Right renal cortex interstitium (tissue), 3 donors: ENCODE measurements at places on chromosomes 13 and 19. TPM values are rescaled to one million over a fixed set of nuclear protein-coding genes. Genes with fewer than 3 reads are reported as not detected.

The AP1M2 gene
- polyA plus RNA-seq = 51.5 TPM

The KCNN4 gene
- polyA plus RNA-seq = 1.5 TPM

The ARGLU1 gene
- 309 TPM for polyA plus RNA-seq

The KANK3 gene
- 7.0 TPM for polyA plus RNA-seq

The LRRC8E gene
- polyA plus RNA-seq = 2.4 TPM

DNA sequence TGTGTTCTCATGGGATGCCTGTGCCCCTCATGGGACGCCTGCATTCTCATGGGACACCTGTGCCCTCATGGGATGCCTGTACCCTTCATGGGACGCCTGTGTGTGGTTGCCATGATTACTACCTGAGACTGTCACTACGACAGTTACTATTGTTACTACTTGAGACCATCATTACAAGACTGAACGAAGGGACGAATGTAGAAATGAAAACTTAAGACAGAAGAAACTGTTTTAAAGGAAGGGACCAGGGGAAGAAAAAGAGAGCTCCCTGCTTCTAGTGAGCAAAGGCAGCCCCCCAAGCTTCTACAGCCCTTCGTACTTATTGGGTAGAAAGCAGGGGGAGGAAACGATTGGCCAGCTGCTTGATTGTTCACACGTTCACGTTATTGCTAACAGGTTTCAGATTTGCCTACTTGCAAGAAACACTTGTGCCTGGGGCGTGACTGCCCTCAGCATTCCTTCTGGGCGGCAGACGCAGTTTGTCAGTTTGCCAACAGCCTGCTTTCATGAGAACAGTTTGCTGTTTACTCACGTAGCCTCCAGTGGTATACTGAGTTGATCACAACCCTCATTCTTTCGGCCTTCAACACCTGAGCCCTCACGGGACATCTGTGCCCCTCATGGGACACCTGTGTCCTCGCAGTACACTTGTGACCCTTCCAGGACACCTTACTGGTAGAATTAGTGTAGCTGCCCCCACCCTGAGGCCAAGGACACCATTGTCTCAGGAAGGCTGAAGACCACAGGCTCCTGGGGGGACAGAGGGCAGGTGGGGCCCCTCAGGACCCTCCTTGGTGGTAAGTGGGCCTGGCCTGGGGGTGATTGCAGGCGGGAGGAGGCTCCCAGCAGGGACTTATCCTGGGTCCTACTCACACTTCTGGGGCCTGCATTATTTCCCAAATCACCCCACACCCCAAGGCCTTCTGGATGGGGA, 2.5 kb upstream of the S1PR4 start:
- DNase-seq = no peak

DNA sequence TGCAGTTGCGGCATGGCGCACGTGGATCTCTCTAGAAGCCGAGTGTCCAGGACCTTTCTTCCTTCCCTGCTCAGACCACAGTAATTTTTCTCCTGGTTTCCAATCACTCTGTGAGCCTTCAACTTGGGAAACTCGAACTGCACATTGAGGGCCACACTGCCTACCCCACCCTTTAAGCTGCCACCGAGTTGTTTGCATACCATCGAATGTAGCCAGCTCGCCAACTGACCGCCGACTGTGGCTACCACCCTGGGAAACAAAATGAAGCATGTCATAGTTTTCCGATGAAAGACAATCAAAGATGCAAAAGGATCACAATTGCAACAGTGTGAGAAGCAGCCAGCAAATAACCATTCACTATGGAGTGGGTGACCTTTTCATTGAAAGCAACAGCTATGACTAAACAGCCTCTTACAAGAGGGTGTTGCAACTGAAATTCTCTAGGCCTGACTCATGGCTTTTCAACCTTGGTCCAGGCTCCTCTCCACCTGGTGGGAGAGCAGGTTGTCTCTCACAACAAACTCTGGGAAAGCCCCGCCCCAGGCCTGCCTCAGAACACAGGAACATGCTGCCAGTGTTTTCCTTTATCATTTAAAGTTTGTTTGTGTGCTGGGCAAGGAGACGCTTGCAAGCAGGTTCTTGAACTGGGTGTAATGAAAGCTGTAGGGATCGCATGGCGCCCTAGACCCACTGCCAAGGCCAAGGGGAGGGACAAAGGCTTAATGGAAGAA, 141.7 kb upstream of the SERP2 start:
- no peak for DNase-seq

DNA sequence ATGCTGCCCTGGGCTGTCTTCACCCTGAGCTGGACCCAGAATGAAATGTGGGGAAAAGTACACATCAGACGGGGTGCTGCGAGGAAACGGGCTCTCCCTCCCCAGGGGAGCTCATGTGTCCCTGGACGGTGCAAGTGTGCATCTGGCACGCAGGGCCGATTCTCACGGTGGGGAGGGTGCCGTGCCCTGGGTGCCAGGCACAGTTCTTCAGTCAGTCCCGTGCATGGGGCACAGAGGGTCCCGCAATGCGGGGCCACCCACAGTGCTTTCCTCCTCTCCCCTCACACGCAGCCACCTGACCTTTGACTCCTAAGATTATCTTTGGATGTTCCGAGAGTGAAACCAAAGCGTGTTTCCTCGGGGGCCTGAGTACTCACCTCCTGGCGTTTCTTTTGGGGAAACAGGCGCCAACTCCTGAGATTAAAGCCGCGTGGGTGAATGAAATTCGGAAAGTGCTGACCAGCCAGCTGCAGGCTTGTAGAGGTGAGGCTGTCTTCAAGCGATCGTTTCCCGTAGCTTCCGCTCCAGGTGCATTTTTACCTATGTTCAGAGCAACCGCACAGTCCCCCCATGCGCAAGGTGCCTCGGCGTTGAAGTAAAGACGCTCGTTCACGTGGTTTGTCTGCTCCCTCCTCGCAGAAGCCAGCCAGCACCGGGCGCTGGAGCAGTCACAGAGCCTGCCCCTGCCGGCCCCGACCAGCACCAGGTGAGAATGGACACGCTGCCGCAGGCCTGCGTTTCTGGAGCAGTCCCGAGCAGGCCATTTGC, 17.5 kb upstream of the F7 start:
- no peak for DNase-seq

DNA sequence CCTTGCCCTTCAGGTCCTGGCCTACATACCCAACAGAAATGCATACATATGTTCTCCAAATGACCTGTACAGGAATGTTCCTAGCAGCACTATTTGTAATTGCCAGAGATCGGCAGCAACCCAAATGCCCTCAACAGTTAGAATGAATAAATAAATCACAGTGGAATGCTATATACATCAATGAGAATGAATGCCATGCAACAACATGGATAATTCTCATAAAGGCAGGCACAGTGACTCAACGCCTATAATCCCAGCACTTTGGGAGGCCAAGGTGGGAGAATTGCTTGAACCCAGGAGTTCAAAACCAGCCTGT, 18.6 kb downstream of the TEX101 start:
- DNase-seq = no peak

DNA sequence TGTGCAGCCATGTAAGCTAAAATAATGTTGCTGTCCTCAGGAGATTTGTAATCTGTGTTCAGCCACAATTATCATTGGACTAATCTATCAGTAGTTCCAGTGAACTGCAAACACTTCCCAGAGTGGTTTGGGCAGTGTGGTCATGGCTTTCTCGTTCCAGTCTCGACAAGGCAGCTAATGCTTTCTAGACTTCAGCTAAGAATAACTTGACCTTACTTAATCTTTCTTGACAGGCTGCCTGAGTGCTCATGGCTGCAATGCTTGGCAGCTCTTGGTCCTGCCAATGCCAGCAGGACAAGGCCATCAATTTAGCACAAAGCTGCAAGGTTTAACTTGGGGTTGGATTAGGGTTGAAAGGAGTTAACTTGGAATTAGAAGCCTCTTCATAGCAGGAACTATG, 32.8 kb downstream of the ATP12A start:
- DNase-seq = no peak

DNA sequence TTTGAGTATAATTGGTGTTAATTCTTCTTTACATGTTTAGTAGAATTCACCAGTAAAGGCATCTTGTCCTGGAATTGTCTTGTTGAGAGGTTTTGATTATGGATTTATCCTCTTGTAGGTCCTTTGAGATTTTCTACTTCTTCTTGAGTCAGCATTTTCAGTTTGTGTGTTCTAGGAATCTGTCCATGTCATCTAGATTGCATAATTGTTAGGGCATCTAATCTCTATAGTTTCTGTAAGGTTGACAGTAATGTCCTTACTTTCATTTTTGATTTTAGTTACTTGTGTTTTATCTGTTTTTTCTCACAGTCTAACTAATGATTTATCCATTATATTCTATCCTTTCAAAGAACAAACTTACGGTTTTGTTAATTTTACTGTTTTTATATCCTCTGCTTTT, 492.0 kb downstream of the FGF9 start:
- no peak for DNase-seq

GRCh38 chr13:75468602-75469001, 13.4 kb downstream of the TBC1D4 start:
- no peak for DNase-seq

DNA sequence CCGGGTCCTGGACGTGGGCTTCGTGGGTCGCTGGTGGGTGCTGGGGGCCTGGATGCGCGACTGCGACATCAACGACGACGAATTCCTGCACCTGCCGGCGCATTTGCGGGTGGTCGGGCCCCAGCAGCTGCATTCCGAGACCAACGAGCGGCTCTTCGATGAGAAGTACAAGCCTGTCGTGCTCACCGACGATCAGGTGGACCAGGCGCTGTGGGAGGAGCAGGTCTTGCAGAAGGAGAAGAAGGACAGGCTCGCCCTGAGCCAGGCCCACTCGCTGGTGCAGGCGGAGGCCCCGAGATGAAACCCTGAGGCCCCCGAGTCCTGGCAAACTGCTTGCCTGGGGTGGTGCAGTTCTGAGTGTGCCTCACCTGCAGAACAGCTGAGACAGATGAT, 787 bp downstream of the TIMM29 start:
- no peak for DNase-seq

DNA sequence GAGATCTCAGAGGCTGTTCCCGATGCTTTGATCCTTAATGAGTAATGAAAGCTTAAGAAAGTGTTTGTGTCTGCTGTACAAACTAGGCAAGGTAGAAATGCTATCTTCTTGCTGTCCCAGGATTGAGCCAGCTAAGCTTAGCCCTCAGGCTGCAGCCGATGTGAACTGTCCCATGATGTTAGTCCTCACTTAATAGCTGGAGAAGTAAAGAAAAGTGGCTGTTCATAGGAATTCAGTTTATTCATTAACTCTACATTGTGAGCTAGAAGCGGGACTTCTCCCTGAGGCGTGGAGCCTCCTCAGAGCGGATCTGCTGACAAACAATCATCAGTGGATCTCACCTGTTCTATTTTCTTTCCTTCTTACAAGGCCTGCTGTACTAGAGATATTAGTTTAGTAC, 10.1 kb upstream of the GSX1 start:
- DNase-seq = no peak

- no peak for DNase-seq
Measured at GRCh38 chr13:51839711-51840540, 5.1 kb downstream of the TMEM272 start.

GRCh38 chr19:2726904-2727639, 5.9 kb upstream of the DIRAS1 start:
- DNase-seq = no peak

GRCh38 chr13:96994017-96994857, at the start of gene OXGR1:
TSS of gene OXGR1 (minus strand) at chr13:96994476. CDS start at chr13:96987759, 6,717 bp downstream.
- peak; percentile 57 for DNase-seq

DNA sequence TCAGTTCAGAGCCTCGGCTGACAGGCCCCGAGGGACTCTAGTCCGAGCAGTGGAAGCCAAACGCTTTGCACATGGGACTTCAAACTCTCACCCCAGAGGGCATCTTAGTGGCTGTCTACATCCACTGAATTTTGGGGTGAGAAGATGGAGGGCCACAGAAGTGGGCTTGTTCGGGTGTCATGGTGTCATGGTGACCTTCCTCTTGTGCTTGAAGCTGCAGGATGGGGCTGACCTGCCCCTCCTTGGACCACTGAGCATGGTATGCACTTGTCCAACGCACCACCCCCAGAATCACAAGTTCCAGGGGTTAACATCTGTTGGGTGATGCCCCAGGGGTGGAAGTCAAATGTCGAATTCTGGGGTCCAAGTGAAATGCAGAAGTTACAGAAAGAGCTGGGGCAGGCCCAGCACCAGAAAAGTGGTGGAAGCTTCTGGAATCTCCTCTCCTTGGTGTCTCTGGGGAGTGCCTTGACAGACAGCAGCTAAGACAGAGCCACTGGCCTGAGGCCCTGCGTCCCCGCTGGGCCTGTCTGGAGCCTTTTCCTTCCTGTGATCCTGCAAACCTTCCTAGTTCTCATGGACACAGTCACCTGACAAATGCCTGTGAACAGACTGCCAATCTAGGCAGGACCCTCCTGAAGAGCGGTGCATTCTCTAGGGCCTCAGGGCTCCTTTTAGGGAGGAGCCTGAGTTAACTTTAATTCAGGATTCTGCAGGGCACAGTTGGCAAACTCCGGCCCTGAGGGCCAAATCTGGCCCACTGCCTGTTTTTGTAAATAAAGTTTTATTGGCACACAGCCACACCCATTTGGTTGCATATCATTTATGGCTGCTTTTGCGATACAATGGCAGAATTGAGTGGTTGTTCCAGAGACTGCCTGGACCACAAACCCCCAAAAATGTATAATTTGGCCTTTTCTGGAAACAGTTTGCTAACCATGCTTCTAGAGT, 65.1 kb upstream of the RANBP3 start:
- DNase-seq = no peak

GRCh38 chr13:48769107-48769704, 115.5 kb downstream of the CYSLTR2 start:
- peak; percentile 60 for DNase-seq

- no peak for DNase-seq
Measured at GRCh38 chr19:16351133-16351809, 26.6 kb downstream of the KLF2 start.

GRCh38 chr13:21619633-21620220, 15.8 kb upstream of the MICU2 start:
- no peak for DNase-seq

DNA sequence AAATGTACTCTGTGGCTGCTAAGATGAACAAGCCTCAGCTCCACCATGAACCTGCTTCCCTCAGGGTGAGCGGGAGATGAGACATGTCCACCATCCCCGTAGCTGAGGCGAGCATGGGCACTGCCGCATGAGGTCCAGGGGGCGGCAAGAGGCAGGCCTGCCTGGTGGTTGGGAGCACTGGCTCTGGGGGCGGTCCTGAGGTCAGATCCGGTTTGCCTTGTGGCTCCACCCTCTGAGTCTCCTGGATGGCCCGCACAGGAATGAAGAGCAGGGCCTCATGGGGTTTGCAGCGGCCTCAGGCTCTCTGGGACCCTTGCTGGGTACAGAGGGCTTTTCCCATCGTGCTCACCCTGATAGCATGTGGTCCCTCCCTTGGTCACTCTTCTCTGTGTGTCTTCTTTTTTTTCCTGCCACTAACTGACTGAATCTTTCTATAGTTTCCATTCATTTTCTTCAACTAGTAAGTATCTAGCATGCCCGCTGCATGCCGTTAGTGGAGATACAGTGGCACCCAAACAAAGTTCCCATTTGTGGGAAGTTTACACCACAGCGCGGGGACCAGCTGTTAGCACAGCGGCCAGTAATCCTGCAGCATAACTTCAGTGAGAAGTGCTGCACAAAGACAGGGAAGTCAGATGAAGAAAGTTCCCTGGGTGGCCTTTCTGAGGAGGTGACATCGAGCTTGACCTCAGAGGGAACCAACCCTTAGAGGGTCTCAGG, 37.3 kb downstream of the CAPN12 start:
- no peak for DNase-seq

- DNase-seq = no peak
Measured at GRCh38 chr13:83845106-83845505, 37.2 kb downstream of the SLITRK1 start.

GRCh38 chr13:63731896-63732295, 2316.2 kb upstream of the PCDH20 start:
- no peak for DNase-seq

GRCh38 chr13:97460004-97460775, 26.2 kb downstream of the RAP2A start:
- no peak for DNase-seq

GRCh38 chr13:37715606-37716015, 117.0 kb upstream of the POSTN start:
- no peak for DNase-seq
